ENCODE measurements at places on chromosomes 3 and 15. TPM values are rescaled to one million over a fixed set of nuclear protein-coding genes. Genes with fewer than 3 reads are reported as not detected.

- no peak for DNase-seq
Measured at GRCh38 chr15:65330934-65331645, 26.6 kb downstream of the RNU5B-1 start.

- peak; percentile 1 for DNase-seq
Measured at GRCh38 chr3:9008550-9009255, 45.4 kb upstream of the RAD18 start.

The UBA7 gene
- total RNA-seq: 5.2 TPM

The DNAJB8 gene
- total RNA-seq: not detected

DNA sequence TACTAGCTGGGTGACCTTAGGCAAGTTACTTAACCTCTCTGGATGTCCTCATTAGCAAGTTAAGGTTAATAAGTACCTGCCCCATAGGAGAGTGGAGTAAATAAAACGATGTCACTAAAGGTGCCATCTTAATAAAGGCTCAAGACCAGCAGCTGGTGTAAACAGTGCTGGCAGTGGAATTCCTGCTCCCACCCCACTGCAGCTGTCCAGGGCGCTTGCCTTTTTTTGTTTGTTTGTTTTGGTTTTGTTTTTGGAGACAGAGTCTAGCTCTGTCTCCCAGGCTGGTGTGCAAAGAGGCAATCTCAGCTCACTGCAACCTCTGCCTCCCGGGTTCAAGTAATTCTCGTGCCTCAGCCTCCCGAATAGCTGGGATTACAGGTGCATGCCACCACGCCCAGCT, 28.9 kb downstream of the IDH3A start:
- no peak for DNase-seq
